NCI-H1436 (cell line): ENCODE measurements at places on chromosomes 2 and 18.
A peak's percentile ranks its signal among the peaks of the same experiment; 100 is the strongest.

DNA sequence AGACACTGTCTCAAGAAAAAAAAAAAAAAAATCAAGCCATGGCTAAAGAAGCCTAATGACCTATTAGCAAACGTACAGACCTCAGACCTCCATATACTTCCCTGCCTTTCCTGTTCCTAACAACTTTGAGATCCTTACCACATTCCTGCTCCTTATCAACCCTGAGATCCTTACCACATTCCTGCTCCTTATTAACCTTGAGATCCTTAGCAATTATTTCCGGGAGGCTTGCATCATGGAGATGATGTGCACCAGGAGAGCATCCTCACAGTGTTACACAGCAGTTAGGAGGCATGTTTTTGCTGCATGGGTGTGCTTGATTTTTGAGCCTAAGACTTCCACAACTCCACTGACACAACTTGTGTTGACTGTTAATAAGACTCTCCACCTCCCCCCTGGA, 54.6 kb upstream of the RASGRP3 start:
- DNase-seq = no peak

DNA sequence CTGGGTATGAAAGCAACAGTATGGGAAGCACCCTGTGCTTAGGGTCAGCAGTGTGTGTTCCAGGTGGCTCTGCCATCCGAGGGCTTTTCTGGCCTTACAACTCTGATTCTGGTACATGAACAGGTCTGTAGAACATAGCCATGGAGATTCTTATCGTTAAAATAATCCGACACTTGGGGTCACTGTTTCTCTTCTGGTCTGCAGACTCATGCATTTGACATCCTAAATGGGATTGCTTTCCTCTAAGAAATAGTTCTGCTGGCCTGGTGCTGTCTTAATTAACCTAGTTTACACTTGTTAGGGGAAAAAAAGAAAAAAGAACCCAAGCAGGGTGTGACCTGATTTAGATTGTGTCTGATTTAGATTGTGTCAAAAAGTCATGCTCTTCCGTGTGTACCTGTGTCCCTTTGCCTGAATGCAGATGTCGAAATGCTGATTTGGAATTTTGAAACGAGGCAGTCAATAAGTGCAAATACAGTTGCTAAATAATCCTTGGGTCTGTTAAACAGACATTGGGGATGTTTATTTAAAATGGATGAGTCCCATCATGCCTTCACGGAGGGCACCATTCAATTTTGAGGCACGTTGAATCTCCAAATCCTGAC, 59.6 kb downstream of the TRPM8 start:
- DNase-seq = peak; percentile 66

DNA sequence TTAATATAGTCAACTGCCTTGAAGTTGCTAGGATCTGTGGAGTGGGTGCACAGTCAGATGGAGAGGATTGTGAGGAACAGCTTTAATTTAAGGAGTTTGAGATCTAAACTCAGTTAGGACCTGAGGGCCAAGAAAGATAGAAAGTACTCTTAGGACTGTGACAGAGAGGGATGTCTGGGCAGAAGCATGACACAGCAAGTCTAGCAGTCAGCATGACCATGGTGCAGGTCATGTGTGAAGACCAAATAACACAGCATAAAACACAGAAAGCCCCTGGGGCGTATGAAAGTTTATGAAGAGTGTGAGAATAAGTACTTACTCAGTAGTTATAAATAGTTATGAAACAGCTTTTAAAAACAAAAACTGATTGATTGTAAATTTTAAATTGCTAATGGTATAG, 107.2 kb downstream of the GALNT1 start:
- DNase-seq = no peak

DNA sequence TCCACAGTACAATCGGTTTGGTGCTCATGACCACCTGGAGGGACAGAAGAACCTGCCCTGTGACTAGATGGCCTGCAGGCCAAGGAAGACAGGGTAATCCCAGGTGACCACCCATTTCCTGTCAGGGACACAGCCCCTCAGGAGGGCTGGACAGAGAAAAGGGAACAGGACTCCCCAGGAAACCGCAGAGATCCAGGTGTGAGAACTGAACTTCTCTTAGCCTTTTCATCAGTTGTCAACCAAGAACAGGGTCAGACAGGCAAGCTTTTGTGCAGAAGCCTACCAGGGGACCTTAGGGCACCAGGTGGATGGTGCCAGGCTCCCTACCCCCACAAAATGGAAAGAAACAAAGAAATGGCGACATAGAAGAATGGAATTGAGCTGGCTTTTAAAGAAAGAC, 132.3 kb downstream of the HDAC4 start:
- no peak for DNase-seq

GRCh38 chr2:85907671-85908157, 18.9 kb upstream of the ST3GAL5 start:
- DNase-seq = no peak

GRCh38 chr2:47269316-47270232, 114.5 kb upstream of the STPG4 start:
- DNase-seq = no peak

DNA sequence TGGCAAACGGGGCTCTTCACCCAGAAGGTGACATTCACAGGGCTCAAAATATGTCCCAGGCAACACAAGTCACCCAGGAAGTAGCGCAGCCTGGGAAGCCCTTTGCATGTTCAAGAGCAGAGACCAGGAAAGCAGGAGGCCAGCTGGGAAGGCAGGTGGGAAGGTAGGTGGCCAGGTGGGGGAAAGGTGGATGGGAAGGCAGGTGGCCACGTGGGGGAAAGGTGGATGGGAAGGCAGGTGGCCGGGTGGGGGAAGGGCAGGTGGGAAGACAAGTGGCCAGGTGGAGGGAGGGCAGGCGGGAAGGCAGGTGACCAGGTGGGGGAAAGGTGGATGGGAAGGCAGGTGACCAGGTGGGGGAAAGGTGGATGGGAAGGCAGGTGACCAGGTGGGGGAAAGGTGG, 102.7 kb downstream of the ZNF516 start:
- DNase-seq = no peak
